NCI-H82 (cell line): ENCODE measurements at places on chromosomes 13 and 19.

GRCh38 chr13:46795321-46795720, 1.6 kb downstream of the ESD start:
- DNase-seq = peak; percentile 94

DNA sequence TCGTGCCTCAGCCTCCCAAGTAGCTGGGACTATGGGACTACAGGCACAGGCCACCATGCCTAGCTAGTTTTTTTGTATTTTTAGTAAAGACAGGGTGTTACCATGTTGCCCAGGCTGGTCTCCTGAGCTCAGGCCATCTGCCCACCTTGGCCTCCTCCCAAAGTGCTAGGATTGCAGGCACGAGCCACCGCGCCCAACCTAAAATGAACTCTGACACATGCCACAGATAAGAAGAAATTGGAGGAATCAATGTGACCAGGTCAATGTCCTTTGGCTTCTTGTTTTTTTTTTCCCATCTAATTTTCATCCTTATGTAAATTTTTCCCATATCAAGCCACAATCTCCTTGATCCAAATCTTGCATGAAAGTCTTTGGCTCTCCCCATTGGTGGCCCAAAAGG, 68.1 kb upstream of the SOX21 start:
- no peak for DNase-seq

DNA sequence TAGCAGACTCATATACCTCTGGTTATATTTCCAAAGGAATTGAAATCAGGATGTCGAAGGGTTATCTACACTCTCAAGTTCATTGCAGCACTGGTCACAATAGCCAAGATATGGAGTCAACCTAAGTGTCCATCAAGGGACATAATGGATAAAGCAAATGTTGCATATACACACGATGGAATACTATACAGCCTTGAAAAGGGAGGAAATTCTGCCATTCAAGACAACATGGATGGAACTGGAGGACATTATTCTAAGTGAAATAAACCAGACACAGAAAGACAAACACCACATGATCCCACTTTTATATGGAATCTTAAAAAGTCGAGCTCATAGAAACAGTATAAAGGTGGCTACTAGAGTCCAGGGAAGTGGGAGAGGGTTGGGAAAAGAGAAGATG, 13.6 kb upstream of the ERCC1 start:
- DNase-seq = no peak

- no peak for DNase-seq
These were observed 17.8 kb downstream of the POP4 start for GRCh38 chr19:29623726-29624488.

GRCh38 chr13:101298517-101298916, 117.8 kb downstream of the NALCN start:
- DNase-seq = no peak

- no peak for DNase-seq
These were observed 49.0 kb downstream of the ARHGEF18 start for GRCh38 chr19:7397687-7398086.

- DNase-seq = peak; percentile 38
These were observed 41.7 kb downstream of the UNC13A start for GRCh38 chr19:17646441-17646840.

- DNase-seq = no peak
These were observed 27.5 kb downstream of the ZNF507 start for GRCh38 chr19:32372726-32373517.

GRCh38 chr19:12720851-12721655, 2.7 kb downstream of the TNPO2 start:
- no peak for DNase-seq

GRCh38 chr13:67775359-67775758, 545.2 kb upstream of the PCDH9 start:
- no peak for DNase-seq

GRCh38 chr19:53812335-53812734, 11.8 kb downstream of the NLRP12 start:
- no peak for DNase-seq

GRCh38 chr19:35901854-35902661, at the start of gene HCST:
Gene HCST (plus strand): TSS chr19:35902529. CDS start chr19:35902594, 65 bp downstream.
- peak; percentile 14 for DNase-seq

- DNase-seq = no peak
These were observed 166.1 kb downstream of the DCT start for GRCh38 chr13:94313321-94313910.

DNA sequence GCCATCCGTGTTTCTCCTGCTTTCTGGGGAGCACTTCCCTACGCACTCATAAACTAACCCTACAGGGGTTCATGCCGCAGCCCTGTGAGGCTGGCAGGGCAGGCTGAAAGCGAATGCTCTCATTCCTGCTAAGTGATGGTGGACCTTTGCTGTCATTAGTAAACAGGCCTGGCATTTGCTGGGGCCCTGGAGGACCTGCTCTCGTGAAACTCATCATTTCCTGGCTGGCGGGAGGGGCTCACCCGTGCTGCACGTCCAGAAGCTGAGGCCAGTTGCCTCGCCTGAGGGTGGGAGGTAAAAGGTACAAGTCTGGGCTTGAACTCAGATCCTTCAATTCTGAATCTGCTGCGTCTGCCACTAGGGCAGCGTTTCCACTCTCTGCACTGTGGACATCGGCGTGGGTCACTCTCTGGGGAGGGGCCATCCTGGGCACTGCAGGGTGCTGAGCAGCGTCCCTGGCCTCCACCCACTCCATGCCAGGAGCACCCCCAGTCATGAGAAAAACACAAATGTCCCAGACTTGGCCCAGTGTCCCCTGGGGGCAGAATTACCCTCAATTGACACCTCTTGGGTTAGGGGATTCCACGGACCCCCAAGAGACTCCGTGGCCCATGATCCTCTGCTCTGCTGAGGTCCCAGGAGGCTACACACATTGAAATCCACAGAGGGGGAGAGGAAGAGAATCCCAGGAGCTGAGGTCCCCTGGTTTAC, 7.0 kb downstream of the MOB3A start:
- DNase-seq = no peak

DNA sequence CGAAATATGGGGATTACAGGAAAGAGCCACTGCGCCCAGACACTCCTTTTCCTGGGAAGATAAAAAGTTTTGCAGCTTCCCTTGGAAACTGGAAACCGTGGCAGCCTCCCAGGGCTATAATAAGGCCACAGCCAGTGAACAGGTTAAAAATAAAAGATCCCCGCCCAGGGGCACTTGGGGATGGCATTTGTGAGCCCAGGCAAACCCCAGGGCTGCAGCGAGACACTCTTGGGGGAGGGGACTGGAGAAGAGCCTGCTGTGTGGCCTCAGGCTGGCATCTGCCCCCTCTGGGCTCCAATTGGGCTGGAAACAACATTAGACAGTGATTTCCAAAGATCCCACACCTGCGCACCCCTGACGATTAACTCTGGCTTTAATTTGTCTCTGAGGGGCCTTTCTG, 11.2 kb downstream of the FEM1A start:
- no peak for DNase-seq

DNA sequence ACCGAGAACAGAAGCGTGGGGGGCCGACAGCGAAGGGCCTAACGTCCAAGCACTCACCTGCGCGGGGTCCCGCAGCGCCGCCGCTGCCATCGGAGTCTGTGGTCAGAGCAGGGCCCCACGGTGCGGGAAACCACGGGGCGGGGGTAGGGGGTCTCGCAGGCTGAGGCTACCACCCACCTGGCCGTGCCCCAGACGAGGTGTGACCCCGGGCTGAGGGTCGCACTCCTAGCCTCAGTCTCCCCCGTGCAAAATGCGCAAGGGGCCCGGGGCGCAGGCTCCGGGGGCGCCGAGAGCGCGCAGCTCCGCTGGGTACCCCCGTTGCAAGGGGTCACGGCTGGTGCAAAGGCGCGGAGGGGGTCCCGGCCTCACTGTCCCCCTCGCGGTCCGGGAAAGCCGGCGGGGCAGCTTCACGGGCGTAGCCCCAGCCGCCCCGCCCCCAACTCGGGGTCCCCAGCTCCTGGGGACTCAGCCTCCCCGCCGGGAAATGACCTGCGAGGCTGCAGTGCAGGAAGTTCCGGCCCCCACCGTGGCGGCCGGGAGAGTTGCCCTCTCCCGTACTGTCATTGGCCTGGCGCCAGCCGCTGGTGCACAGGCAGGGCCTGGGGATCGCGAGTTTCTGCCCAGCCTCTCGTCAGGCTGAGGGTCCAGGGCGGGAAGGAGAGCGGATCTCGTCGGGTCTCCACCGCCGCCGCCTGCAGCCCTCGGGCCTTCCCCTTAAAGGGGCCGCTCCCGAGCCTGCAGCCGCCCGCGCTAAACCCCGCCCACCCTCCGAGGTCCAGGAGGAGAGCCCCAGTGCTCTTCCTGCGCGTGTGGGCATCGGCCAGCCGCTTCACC, at the start of gene ZNF792:
Gene ZNF792 (minus strand): TSS at position 657 of the 834 bp plus-strand sequence. CDS start 567 bp downstream, at position 90.
- DNase-seq = peak; percentile 72

- no peak for DNase-seq
These were observed 206.6 kb upstream of the SLC10A2 start for GRCh38 chr13:103272770-103273169.

DNA sequence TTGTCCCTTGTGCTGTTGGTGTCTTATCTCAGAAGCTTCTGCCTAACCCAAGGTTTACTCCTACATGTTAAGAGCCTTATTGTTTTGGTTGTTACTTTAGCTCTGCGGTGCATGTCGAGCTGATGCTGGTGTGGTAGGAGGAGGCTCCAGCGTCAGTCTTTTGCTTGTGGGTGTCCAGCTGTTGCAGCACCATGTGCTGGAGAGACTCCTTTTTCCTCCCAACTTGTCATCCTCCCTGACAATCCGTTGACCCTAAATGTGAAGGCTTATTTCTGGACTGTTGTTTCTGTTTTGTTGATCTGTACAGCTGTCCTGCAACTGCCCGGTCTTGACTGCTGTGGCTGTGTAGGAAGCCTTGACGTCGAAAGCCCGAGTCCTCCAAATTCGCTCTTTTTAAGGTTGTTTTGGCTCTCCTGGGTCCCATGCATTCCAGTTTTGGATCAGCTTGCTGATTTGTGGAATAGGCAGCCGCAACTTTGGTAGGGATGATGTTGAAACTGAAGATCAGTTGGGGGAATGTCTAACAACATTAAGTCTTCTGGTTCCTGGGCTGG, 15.3 kb downstream of the NAXD start:
- DNase-seq = no peak

DNA sequence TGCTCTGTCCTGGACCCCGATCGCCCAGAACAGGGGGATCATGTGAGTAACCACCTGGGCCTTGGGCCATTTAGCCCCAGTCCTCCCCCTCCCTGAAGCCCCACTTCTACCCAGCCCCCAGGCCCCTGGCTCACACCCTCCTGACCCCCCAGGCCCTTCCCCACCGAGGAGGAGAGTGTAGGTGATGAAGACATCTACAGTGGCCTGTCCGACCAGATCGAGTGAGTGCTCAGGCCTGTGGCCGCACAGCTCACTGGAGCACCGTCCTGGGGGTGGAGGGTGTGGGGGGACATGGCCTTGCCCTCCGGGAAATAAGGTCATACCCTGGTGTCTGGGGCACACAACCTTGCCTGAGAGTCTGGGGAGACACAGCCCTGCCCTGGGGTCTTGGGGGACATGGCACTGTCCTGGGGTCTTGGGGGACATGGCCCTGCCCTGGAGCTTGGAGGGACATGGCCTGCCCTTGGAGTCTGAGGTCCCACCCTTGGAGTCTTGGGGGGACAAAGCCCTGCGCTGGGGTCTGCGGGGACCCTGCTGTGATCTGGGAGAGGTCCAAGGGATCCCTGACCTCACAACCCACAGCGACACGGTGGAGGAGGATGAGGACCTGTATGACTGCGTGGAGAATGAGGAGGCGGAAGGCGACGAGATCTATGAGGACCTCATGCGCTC, 49.3 kb downstream of the VAV1 start:
- DNase-seq = no peak

- no peak for DNase-seq
These were observed 99.2 kb upstream of the KLF5 start for GRCh38 chr13:72959643-72960042.

DNA sequence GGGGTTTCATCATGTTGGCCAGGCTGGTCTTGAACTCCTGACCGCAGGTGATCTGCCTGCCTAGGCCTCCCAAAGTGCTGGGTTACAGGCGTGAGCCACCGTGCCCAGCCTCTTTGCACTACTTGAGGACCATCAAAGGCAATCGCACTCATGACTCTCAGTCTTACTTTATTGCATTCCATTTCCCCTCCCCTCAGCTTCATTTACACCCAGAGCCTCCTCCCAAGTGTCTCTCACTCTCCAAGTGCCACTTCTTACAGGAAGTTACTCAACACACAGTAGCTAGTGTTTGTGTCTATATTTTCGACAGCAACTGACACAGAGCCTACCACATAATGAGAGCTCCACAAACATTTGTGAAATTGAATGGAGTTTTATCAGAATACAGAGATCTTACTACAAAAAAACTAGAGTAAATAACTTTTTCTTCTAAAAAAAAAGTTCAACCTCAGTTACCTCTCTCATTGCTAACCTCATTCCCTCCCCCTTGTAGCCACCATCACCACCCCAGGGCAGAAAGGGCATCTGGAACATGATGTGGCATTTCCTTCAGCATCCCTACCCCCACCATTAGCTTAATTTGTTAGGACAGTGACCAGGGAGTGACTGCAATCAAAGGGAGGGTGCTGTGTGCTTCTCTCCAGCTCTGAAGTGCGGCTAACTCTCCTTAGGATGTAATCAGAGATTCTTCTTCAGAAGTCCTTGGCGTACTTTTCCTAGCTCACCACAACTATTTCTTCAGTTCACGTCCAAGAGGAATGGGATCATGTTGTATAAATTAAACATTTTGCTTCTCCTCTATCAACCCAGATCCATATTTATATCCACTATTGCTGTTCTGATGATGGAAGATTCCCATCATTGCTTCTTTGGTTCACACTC, 17.0 kb upstream of the RUBCNL start:
- DNase-seq = no peak

DNA sequence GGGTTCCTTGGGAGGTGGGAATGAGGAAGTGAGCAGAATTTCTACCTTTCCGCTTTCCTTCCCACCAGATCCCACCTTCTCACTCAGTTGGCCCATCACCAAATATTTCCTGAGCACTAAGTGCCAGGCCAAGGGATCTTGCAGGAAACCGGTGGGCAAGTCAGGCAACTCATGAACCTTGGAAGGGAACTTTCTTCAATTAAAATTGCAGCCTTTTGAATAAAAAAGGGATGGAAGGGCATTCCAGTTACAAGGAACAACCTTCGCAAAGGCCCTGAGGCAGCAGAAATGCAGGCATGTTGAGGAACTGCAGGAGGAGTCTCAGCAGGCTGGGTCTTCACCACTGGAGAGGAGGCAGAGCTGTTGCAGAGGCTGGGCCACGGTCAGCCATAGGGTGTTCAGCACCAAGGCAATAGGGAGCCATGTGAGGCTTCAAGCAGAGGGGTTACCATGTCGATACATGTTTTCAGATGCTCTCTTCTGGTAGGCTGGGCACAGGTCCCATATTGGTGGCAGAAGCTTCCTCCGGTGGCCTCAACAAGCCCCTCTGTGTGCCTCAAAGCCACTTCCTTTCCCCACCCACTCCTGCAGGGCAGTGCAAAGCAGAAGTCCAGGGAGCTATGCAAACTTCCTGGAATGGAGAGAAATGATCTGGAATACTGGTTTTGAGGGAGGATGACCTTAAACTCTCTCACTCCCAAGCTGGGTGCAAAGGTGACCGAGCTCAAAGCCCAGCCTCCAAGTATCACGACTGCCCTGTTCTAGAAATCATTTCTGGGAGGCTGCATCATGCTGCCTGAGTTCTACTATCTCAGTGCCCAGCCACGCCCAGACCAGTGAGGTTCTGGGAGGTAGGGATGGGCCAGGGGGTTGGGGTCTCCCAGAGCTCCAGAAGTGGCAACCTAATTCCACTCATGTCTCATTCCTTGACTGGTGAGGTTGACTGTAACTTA, at the start of gene FUT6:
Gene FUT6 (minus strand): TSS at position 638 of the 953 bp plus-strand sequence. CDS start 7,135 bp downstream, outside the sequence.
- DNase-seq = no peak
